ACHN (cell line): ENCODE measurements at places on chromosomes 1 and 21.

DNA sequence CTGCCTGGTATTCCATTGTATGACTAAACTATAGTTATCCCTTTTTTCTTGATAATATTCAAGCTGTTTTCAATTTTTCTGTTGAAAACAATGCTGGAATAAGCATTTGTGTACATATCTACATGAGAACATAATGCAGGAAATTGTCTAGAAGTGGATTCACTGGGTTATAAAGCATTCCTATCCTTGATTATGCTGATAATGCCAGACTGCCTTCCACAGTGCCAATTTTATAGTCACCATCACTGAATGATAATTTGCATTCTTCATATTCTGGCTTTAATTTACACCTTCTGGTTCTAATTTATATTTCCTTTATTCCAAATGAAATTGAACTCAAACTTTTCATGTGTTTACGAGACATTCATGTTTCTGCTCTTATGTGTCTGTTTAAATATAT, 651.0 kb upstream of the PLXNA2 start:
- DNase-seq, result no peak

DNA sequence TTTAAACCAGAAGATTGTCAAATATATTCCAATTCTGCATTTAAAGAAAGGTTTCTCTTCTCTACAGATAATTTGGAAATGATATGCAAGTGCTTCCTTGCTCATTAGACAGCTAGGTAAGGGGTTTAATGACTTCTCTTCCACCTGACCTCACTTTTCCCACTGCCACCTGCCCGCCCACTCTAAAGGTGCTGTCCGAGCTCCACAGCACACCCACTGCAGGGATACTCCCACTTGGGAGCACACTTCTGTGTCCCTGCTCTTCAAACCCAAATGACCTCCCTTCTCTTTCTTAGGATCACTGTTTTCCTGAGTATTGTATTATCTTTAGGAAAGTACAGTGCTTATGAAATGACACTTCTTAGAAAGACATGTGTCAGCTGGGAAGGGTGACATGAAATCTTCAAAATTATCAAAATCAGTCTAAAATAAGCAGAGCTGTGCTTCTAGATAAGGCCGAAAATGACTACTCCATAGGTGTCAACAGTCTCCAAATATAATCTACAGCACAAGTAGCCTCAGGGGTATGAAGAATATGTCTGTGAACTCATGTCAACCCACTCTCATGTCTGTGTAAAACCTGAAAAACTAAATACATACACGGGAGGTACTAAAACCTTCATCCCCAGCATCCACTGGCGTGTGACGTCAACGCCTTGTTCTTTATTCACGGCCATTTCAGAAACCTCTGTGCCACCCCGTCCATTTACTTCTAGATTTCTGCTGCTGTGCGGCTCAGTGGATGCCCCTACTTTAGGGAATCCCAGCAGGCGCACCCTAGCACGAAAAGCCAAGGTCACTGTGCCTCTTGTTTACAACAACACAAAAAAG, 71.0 kb downstream of the SLC45A1 start:
- DNase-seq, result no peak

- no peak for DNase-seq
Observed at GRCh38 chr1:60867782-60868181, 214.6 kb upstream of the NFIA start.

- DNase-seq, result no peak
Observed at GRCh38 chr1:14292520-14292919, 306.0 kb upstream of the KAZN start.

DNA sequence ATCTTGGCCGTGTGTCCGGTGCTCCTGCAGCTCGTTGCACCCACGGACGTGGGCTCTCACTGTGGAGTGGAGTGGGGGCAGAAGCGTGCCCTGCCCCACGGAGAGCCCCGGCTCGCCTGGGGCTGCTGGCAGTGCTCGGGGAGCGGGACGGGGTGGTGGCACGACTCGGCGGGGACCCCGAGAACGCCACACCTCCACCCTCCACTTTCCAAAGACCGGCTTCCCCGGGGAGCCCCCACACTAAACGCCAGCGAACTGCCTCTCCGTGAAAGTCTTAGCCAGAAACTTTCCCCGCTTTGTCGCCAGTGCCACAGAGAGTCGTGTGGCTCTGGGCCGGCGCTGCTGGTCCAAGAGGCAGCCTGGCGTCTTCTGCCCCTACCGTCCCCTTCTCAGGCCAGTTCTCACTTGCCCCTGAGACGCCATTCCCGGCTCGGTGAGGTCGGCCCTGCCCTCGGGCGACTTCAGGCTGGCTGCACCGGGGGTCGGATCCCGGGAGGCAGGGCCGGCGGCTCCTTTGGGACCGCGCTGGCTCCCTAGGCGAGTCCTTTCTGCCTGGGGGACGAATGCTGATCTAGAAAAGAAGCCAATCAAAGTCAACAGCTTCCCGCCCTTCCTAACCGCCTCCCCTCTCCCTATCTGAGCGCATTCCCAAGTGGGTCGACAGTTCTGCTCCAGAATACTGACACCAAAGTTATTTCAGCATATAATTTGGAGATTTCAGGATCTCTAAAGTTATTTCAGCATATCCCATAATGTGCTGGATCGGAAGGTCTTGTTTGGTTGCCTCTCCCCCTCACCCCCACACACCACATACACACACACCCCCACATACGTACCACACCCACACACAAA, 2.6 kb upstream of the SAMD13 start:
- peak; percentile 39 for DNase-seq

DNA sequence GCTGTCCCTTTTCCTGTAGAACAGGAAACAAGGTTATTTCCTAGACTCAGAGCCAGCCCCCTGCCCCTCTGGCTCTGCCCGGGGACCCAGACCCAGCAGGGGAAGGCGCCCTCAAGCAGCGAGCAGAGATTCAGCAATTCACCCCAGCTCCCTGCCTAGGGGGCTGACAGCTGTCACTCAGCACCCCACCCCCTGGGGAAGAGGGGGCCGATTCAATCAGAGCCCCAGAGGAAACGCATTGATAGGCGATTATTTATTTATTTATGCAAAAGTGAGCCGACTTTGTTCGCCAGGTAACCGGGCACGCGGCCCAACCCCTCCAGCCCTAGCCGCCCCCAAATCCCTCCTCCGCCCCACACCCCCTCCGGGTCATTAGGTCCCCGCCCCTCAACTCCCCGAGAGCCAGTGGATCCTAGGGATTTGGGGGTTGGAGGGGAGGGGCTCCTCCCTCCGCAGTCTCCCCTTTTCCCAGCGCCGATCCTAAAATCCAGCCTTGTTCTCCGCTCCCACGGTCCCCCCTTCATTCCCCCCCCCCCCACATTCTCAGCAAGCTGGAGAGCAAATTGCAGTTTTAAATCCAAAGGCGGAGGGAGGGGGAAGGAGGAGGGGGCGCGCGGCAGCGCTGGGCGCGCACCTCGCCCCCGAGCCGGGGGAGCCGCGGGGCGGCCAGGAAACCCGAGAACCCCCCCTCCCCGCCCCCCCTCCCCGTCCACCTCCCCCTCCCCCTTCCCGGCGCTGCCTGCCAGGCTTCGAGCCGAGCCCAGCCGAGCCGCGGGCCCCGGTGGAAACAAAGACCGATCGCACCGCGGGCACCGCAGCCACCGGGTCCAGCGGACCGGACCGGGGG, 1.3 kb downstream of the AHDC1 start:
- DNase-seq, result peak; percentile 33

GRCh38 chr21:38027901-38028498, 111.7 kb upstream of the KCNJ6 start:
- no peak for DNase-seq

- DNase-seq, result no peak
Observed at GRCh38 chr1:161739865-161740566, 9.6 kb upstream of the DUSP12 start.

- DNase-seq, result no peak
Observed at GRCh38 chr1:160910170-160910750, 25.3 kb upstream of the ITLN1 start.

GRCh38 chr21:26965040-26965906, 1.6 kb downstream of the ADAMTS5 start:
- no peak for DNase-seq

- DNase-seq, result no peak
Observed at GRCh38 chr1:226732856-226733291, 6.2 kb downstream of the ITPKB start.

- no peak for DNase-seq
Observed at GRCh38 chr1:184557423-184558347, 170.9 kb downstream of the C1orf21 start.

GRCh38 chr21:18430341-18430740, 26.8 kb upstream of the TMPRSS15 start:
- DNase-seq, result no peak

DNA sequence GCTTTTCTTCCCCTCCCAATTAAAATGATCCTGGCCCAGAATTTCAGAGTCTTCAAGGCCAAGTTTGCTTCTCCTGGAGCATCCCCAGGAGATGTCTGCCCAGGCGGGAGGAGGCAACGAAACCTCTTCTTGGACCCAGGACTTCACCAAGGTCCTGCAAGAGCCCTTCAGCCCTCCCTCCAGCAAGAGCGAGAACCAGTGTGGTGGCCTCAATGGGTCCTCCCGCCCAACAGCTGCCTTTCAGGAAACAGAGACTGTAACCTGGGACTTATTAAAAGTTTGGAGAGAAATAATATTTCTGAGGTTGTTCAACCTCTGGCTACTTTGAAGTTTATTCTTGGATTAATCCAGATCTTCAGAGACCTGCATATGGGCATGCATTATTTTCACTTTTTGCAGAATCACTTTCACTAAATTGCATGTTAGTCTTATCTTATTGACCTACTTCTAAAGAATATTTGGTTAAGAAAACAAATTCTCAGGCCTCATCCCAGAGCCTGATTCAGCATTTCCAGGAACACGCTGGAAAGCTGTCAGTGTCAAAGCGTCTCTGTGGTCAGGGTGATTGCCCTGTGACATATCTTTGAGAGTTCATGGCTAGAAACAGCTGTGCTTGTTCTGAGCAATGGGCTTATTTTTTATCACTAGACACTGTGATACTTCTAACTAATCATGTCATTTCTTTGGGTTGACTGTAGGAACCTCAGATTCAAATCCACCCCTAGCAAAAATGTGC, 66.0 kb upstream of the CLDN14 start:
- no peak for DNase-seq

- no peak for DNase-seq
Observed at GRCh38 chr1:19074902-19075721, 118.6 kb upstream of the IFFO2 start.

DNA sequence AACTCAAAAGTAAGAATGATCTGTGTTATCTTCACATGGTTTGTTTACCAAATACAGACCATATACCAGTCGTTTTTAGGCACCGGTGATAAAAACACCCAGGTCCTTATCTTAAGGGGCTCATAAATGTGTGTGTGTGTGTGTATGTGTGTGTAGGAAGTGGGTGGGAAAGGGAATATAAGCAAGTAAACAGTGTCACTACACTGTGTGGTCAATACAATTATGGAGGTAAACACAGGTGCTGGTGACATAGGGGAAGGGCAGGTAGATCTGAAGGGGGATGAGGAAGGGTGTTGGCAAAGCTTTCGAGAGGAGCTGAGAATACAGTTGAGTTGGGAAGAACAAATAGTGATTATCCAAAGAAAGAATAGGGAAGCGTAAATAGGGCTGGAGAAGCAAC, 19.1 kb upstream of the MRPS6 start:
- DNase-seq, result no peak

DNA sequence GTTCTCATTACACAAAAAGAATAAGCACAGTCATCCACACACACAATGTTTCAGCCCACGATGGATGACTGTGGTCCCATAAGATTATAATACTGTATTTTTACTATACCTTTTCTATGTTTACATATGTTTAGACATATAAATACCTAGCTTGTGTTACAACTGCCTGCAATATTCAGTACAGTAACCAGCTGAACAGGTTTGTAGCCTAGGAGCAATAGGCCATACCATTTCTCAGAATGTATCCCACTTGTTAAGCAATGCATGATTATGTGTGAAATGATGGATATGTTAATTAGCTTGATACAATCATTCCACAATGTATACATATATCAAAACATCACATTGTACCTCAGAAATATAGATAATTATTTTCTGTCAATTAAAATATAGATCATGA, 33.2 kb upstream of the SAMD13 start:
- DNase-seq, result no peak

- DNase-seq, result no peak
Observed at GRCh38 chr1:168638884-168639283, 62.5 kb downstream of the XCL1 start.

GRCh38 chr1:51240084-51240483, 4.0 kb downstream of the RNF11 start:
- DNase-seq, result no peak

DNA sequence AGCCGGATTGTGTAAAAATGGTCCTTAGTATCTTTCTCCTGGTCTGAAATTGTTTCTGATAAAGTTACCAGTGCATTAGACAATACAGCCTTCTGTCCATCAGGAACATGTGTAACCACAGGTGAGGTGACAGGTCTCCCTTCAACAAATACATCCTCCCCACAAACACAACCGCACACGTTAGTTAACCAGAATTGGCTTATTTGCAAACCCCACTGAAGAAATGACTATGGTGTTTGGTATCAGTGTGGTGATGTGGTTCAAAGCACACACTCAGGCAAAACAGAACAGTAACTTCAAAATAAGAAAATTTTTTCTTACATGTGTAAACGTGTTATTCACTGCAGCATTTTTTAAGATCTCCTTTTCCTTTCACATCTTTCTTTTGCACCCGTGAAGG, 517.2 kb upstream of the NR5A2 start:
- DNase-seq, result no peak

DNA sequence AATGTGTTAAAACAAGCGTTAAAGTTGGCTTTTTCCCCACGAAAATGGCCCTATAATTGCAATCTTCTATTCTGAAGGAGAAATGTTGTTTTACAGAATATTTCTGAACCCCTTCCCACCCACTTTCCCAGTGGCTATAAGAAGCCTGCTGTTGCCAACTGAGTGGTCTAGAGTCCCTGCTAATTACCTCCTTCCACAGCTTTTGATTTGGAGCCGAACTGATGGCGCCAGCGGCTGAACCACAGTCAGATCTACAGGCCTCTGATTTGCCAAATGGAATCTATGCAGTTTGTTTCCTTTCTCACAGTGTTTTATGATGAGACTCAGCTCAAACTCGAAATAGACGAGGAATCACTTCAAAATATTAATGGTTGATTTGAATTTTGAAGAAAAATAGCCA, 76.0 kb upstream of the C1orf105 start:
- no peak for DNase-seq

- no peak for DNase-seq
Observed at GRCh38 chr1:60874718-60875117, 207.6 kb upstream of the NFIA start.

DNA sequence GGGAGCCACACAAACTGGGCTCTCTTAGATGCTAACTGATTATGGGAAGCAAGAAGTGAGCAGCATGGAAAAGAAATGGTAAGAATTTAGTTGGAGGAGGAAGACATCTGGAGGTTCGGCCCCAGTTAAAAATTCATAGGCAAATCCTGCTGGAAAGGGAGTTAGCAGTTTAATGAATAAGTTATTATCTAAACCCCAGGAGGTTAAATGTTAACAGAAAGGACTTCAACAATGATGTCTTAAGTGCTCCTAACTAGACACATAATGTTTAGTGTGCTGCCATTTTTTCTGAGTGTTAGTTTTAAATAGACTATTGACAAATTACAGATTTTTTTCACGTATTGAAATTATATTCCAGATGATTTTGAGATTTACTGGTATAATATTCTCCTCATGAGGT, 1265.3 kb upstream of the ADGRL2 start:
- peak; percentile 93 for DNase-seq

GRCh38 chr1:210731193-210731592, 402.5 kb downstream of the HHAT start:
- DNase-seq, result no peak

- DNase-seq, result no peak
Observed at GRCh38 chr1:51073456-51073855, 28.6 kb upstream of the C1orf185 start.

- no peak for DNase-seq
Observed at GRCh38 chr1:24914226-24915069, 15.6 kb downstream of the RUNX3 start.

GRCh38 chr1:72105201-72105600, 177.1 kb downstream of the NEGR1 start:
- peak; percentile 88 for DNase-seq
